Activated CD8-positive, alpha-beta T cell treated with anti-CD3 and anti-CD28 coated beads, Interleukin-2, amount 10 ng/mL, durations not matched to agents 7 days and 5 days (primary cell): ENCODE measurements at places on chromosomes 2 and 18.

GRCh38 chr2:127029350-127030051, 77.5 kb downstream of the BIN1 start:
- DNase-seq: no peak

DNA sequence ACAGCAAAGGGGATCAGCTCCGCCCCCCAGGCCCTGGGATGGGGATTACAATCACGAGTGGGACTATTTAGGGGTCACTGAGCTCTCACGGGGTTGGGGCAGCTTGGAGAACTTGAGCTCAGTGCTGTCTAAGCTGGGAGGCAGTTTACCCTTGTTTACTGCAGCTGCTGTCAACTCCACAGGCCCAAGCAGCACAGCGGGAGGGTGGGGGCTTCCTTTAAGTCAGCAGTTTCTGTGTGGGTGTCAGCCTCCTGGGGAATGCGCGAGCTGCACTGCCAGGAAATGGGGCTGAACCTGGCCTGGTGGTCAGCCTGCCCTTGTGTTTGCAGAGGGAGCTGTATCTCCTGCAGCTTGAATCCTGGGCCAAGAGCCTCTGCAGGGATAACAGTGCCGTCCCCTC, 29.8 kb downstream of the TOGARAM2 start:
- DNase-seq: peak; percentile 76

- no peak for DNase-seq
These were observed 9.0 kb downstream of the ZBTB14 start for GRCh38 chr18:5286525-5286924.

DNA sequence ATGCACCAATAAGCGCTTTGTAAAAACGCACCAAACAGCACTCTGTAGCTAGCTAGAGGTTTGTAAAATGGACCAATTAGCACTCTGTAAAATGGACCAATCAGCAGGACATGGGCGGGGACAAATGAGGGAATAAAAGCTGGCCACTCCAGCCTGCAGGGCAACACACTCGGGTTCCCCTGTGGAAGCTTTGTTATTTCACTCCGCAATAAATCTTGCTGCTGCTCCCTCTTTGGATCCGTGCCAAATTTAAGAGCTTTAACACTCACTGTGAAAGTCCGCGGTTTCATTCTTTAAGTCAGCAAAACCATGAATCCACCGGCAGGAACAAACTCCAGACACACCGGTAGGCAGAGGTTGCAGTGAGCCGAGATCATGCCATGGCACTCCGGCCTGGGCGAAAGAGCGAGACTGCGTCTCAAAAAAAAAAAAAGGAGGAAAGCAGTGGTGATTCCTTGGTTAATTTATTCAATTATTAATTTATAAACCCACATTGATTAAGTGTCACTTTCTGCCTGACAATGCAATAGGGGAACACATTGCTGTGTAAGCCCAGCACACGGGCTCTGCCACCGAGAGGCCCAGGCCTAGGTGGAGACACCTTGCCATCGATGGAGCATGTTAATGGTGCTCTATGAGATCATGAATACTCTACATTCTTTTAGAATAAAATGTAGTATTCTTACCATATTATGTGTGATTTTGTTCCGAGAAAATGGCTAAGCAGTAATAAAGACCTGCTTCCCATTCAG, 687.6 kb upstream of the HS6ST1 start:
- no peak for DNase-seq

GRCh38 chr2:149167001-149167780, 128.7 kb downstream of the LYPD6B start:
- peak; percentile 70 for DNase-seq

GRCh38 chr18:8711736-8712135, 6.4 kb downstream of the MTCL1 start:
- DNase-seq: no peak
